ENCODE measurements at places on chromosomes 13 and 19.
A peak's percentile ranks its signal among the peaks of the same experiment; 100 is the strongest.

DNA sequence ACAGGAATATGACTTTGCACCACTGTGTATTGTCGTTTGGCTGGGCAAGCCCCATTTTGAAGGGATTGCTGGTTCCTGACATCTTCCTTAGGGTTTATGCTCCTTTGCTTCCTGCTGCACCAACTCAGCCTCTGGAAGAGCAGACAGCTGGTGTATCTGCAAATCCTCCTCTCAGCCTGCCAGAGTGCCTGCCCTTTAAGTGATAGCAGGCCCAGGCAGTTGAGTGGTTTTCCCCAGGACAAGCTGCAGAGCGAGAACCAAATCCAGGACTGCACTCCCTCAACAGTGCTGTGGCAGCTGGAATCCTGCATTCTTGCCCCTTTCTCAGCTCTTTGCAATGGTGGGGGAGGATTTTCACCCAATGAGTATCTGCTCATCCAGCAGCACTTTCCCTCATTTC lies 85.5 kb downstream of the ZNF429 start:
- no peak for DNase-seq

- peak; percentile 81 for DNase-seq
These were observed 1.8 kb upstream of the SSBP4 start for GRCh38 chr19:18417250-18418028.

DNA sequence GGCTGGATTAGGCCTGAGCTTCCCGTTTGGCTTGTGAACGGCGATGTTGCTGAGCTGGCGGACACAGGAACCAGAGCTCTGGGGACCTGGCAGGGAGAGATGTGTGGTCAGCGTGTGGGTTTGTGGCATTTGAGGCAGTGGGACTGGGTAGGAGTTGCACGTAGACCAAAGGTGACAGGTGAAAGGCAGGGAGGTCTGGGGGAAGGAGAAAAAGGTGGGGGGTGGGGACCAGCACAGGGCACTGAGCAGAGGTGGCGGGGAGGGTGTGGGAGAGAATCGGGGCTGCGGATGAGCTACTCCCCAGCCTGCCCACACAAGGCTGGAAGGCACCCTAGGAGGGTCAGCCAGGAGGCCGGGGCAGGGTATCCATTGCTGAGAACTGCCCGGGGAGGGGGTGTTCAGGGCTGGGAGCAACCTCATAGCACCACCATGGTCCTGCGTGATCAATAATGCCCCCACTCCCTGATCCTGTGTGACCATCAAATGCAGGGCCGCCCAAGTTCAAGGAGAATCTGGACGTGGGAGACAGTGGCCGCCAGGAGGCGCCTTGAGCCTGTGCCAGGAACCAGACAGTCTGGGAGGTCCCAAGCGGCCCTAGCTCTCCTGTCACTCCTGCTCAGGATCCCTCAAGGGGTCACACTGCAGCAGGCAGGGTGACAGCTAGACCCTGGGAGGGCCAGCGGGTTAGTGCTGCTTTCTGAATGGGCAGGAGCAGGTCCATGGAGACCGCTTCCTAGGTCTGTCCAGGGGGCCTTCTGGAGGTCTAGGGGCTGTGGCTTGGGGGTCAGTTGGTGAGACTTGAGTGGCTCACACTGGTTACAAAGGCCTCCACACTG lies 12.8 kb upstream of the SELENOW start:
- DNase-seq: peak; percentile 79

DNA sequence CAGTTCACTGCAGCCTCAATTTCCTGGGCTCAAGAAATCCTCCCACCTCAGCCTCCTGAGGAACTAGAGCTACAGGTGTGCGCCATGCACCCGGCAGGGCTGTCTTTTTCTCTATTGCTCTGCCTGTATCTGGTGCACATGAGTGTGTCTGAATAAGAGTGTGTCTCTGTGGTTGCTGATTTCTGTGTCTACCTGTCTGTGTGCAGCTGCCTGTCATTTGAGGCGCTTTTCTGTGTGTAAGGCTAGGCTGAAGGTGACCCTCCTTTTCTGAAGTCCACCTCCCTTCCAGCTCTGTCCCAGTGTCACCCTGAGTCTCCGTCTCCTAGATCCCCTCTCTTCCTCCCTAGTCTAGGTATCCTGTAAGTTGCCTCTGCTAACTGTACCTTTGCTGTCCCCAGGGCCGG lies 1.5 kb upstream of the PRR12 start:
- DNase-seq: no peak

DNA sequence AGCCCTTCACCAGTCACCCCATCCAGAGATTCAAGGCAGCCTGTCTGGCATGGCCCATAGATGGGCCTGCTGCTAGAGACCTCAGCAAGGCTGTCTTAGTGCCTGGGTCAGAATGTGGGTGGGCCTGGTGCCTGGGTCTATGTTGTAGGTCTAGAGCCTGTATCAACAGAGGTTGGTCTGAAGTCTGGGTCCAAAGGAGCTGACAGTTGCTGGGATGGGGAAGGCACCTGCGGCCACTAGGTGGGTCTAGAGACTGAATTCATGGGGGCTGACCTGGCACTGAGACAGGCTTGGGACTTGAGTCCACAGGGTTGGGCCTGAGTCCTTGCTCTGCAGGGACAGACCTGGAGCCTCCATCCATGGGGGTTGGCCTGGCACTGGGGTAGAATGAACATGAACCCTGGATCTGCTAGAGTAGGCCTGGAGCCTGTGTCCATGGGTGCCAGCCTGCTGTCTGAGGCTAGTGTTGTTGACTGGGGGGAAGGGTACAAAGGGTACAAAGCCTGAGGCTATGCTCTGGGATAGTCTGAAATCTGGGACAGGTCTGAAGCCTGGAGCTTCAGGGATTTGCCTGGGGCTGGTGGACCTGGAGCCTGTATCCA lies 516.8 kb downstream of the OLFM4 start:
- no peak for DNase-seq

DNA sequence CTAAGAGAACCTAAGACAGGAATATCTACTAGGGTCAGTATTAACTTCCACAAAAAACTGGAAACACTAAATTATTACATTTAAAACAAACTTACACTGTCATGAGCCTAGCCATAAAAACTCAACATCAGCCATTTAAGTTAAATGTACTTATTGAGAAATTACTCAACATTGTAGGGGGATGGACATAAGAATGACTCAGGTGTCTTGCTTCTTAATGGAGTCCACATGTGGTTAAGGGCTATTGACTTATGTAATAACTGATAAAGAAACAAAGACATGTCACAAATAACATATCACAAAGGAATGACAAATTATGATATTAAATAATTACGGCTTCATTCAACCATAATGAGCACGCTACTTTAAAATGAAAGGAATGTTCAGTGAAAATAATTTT lies 36.2 kb downstream of the CLDN10 start:
- DNase-seq: no peak

GRCh38 chr19:7428651-7429113 lies 60.2 kb downstream of the PEX11G start:
- no peak for DNase-seq

GRCh38 chr19:58516246-58516836 lies 3.3 kb downstream of the ZBTB45 start:
- no peak for DNase-seq

GRCh38 chr13:75418997-75419396 lies 63.0 kb downstream of the TBC1D4 start:
- no peak for DNase-seq

- DNase-seq: no peak
These were observed 621.2 kb upstream of the SPRY2 start for GRCh38 chr13:80962173-80962572.

- no peak for DNase-seq
These were observed 13.6 kb downstream of the ACP4 start for GRCh38 chr19:50803633-50804419.

- no peak for DNase-seq
These were observed 126.8 kb upstream of the ATXN8OS start for GRCh38 chr13:69980799-69981198.

DNA sequence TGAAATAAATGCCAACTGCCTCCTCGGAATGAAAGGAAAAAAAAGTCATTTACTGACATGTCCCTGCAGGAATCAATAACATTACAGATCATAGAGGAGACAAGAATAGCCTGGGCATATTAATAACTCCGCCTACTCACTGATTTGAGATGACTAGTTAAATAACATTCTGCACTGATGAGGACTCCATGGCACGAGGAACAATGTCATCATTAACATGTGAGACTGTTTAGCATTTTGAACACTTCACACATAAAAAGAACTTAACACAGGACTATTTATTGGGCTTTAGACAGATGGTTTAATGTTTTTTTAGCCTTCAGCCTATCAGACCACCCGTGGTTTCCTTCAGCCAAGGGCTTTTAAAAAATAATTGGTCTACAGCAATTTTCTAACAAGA lies 170.1 kb downstream of the OLFM4 start:
- DNase-seq: no peak

GRCh38 chr13:52650731-52651130 lies 1.9 kb upstream of the SUGT1 start:
- no peak for DNase-seq

DNA sequence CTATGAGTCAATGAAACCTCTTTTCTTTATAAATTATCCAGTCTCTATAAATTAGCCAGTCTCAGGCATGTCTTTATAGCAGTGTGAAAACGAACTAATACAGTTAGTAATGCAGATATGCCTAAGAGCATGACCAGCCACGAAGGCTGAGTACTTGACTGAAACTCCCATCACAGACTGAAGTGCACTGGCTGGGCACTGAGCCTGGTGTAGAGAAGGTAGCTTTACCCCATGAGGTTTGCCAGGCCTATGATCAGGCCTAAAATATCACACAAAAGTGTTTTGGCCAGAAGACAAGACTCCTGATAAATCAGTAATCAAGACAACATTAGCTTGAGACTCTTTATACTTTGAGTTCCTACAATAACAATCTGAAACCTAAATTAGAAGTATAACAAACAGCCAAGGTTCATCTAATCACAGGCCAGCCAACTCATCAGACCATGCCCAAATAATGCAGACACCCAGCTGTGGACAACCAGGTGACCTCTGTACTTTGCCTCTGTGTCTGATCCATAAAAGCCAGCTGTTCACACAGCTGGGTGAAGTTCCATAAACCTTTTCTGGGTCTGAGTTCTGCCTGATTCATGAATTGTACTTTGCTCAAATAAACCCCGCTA lies 771.8 kb upstream of the SLITRK1 start:
- DNase-seq: no peak

GRCh38 chr19:47027586-47028088 lies 8.0 kb downstream of the NPAS1 start:
- DNase-seq: no peak

GRCh38 chr13:61916483-61916882 lies 500.8 kb upstream of the PCDH20 start:
- no peak for DNase-seq

DNA sequence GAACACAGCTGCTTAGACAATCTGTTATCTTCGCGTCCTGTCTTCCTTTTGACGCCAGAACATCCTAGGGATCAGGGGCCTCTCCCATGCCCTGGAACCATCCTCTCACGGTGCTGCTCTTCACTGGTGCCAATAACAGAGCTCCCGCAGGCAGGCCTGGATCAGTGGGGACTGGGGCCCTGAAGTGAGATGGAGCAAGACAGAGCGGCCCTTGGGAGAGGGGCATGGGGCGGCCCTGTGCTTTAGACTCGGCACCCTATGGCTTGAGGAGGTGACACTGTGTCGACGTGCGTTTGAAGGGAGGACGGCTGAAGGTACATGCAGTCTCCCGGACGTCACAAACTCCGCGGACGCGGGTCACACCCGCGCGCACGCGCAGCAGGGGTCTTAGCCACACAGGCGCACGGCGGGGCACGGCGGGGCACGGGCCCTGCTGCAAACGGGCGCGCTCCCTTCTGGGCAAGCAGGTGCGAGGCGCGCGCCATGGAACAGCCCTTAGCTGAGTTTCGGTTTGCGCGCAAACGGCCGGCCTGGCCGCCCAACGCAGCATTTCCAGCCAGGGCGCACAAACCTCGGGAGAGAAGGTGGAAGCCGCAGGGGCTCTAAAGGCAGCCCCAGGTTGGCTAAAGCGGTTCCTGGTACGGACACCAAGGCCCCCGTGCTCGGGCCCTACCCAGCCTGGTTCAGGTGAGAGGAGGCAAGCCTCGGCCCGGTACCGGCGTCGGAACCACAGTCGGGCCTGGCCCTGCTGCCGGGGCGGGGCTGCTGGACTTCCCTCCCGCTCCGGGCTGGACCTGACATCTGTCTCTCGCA lies 16.5 kb upstream of the RNF17 start:
- DNase-seq: no peak

- DNase-seq: no peak
These were observed 6.0 kb upstream of the FFAR1 start for GRCh38 chr19:35341565-35342225.

All from Peyer's patch (tissue), 4 donors.